GM12891 (cell line): ENCODE measurements at places on chromosomes 16 and 17.

GRCh38 chr17:58965221-58965620 lies 141.5 kb downstream of the TRIM37 start:
- DNase-seq = no peak

DNA sequence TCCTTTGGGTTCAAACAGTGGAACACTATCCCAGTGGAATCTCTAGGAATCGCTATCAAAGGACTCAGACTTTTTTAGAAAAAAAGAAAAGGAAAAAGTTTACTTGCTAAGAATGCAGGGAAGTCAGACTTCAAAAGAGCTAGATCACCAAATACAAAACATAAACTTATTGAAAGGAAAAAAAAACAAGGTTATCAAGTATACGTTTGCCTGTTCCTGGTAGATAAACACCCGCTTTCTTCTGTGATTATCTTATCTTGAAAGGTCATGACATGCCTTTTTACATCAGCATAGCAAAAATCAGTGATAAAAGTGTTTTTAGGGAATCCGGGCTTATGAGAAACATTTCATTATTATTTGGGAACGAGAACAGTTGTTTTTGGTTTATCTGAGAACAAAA lies 129.3 kb upstream of the TMEM97 start:
- DNase-seq = no peak

GRCh38 chr17:43714465-43715149 lies 44.0 kb downstream of the SOST start:
- no peak for DNase-seq

DNA sequence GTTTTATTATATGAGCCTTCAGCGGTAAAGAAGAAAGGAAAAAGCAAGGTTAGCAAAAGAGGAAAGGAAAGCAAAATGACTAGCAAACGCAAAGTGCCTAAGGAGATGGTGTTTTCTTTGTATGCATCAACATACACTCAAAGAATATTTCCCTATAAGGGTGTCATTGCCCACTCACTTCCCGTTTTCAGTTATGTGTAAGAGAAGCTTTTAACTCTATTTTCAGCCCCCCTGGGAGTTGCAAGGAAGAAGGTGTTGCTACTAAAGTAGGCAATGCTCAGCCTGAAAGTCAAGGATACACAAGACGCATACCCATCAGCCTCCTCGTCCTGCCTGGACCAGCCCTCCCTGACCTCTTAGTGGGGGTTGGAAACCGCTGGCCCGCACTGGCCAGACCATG lies 267.7 kb upstream of the ZFHX3 start:
- DNase-seq = peak; percentile 28

DNA sequence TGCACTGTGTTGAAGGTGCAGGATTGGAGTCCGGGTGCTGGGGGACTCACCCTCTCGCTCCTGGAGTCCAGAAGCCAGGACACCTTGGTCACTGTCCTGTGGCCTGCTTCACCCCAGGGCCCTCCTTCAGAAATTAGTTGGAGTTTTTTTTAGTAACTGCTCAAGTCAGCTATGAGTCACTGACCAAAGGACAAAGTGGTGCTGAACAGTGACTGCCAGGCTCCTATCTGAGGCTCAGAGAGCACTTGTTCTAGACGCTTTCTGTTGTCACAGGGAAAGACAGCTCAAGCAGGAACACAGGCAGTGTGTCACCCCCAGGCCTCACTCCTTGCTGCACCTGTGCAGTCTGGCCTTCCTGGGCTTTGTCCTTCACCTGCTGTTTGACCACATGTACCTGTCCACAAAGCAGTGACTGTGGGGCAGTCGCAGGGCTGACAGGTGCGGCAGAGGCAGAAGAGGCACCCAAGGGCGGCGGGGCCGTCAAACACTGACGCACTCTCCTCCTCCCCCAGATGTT lies 4.1 kb upstream of the FAAP100 start:
- no peak for DNase-seq

- peak; percentile 40 for DNase-seq
Measured at GRCh38 chr17:10149573-10150399, 48.6 kb downstream of the GAS7 start.

DNA sequence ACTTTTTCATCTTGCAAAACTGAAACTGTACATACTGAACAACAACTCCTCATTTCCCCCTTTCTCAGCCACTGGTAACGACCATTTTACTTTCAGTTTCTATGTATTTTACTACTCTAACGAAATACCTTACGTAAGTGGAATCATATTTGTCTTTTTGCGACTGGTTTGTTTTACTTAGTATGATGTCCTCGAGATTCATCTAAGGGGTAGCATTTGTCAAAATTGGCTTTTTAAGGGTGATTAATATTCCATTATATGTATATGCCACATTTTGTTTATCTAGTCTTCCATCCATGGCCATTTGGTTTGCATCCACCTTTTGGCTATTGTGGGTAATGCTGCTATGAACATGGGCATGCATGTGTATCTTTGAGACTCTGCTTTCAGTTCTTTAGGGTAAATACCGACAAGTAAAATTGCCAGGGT lies 10.4 kb downstream of the KPNB1 start:
- no peak for DNase-seq

GRCh38 chr17:80668375-80669148 lies 123.9 kb downstream of the RPTOR start:
- no peak for DNase-seq

DNA sequence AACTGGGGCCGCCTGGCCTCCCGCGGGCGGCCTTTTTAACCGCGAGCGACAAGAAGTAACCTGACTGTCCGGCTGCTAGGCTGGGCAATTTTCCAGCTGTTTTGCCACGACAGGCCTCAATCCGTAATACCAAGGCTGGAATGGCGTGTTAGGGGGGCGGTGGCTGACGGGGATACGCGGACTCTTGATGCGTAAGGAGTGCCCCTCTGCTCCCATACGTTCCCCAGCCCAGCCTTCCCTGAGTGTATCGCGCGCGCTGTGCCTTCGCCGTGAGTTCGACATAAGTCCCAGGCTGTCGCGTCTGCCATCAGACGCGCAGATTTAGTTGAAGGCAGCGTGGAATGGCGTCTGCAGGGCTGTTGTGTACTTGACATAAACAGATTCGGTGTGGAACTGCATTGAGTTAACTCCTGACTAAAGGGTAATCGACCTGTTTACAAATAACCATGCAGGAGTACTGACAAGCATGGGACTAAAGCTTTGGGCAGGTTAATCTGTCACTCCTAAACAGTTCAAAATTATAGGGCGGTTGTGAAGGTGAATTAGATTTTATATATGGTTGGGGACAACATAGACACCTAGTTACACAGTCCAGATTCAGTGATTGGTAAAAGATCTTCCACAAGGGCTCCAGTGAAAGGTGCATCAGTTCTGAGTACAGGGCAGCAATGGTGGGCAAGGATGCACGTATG lies 16.6 kb upstream of the ERN1 start:
- no peak for DNase-seq

DNA sequence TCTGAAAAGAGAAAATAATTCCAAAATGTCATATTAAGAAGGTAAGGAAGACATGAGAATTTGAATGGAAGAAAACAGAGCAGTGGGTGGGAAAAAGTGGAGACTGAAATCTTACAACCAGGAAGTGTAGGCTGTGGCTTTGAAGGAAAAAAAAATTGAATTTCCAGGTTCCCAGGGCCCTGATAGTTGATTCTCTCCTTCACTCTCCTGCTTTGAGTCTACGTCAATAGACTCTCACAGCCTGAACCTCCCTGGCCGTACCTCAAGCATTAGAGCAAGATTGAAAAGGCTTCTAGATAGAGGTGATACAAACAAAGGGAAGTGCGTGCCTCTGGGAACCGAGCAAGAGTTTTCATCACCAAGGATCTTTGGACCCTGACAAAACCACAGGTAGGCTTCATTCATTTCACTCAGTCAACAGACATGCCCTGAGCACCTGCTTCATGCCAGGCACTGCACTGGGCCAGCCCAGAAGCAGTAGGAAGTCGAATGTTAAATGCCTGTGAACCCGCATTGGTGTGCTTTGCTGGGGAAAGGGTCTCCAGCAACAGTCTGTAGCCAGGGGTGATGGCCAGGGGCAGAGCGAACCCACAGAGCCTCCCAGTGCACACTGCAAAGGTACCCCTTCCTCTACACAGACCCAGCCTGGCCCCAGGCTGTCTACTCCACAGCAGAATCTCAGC lies 163.9 kb downstream of the SLC39A11 start:
- no peak for DNase-seq

GRCh38 chr17:3964203-3965117 lies at the start of gene ATP2A3:
TSS of gene ATP2A3 (minus strand) at chr17:3964437. CDS start at chr17:3964291, 146 bp downstream.
- DNase-seq = peak; percentile 82

- no peak for DNase-seq
Measured at GRCh38 chr17:14212401-14212800, 24.3 kb downstream of the CDRT15 start.

GRCh38 chr17:43020789-43021740 lies 1.1 kb downstream of the VAT1 start:
- DNase-seq = no peak

DNA sequence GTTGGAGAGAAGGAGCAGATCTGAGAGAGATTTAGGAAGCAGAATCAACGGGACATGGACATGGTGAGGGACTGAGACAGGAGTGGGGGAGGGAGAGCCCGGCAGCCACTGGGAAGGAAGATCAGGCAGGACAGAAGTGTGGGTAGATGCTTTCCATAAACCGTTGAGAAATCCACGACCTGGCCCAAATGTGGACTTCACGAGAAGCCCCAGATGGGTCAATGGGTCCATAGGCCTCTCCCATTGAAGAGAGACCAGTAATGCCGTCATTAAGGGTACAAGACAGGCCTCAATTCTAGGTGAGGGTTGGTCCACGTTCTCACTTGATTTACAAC lies 530 bp upstream of the CCL22 start:
- no peak for DNase-seq

GRCh38 chr17:7440834-7441195 lies 1.5 kb downstream of the FGF11 start:
- no peak for DNase-seq

DNA sequence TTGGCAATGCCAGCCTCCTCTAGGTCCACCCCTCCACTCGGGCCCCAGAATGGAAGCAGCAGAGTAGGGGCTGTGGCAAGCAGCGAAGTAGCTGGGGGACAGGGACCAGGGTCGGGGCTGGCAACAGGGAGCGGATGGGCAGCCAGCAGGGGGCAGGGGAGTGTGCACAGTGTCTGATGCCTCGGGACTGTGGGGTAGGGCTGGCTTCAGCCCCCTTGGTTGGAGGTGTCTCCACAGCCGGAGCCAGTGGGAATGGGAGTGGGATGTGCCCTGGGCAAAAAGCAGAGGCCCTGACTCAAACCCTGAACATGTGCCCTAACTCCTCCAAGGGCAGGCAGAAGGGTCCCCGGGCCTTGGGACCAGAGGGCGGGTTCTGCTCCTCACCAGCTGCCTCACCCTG lies 18.5 kb upstream of the ARHGAP27 start:
- DNase-seq = no peak

DNA sequence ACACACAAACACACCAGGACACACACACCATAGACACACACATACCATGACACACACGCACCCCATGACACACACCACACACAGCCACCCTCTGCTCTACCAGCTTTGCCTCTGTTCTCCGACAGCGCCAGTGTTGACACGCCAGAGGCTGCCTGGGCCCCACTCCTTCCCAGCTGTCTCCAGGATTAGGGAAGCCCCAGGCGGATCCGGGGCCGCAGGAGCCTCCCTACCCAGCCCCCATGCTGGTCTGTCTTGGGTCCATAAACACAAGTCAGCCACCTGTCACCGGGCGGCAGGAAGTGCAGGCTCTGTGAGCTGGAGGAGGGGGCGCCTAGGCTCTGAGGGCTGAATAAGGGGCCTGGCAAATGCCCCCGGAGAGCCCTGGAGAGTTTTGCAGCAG lies 10.5 kb downstream of the TBC1D16 start:
- no peak for DNase-seq

- DNase-seq = no peak
Measured at GRCh38 chr16:57736419-57737351, 1.1 kb downstream of the KATNB1 start.

DNA sequence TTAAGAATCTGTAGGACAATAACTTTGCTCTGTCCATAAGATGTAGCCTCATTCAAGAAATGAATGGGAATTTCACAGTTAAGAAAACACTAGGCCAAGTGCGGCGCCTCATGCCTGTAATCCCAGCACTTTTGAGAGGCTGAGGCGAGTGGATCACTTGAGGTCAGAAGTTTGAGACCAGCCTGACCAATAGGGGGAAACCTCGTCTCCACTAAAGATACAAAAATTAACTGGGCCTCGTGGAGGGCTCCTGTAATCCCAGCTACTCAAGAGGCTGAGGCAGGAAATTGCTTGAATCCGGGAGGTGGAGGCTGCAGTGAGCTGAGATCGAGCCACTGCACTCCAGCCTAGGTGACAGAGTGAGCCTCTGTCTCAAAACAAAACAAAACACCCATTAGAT lies 19.9 kb upstream of the RSL1D1 start:
- DNase-seq = no peak

GRCh38 chr16:66599726-66600125 lies 4.8 kb upstream of the CMTM3 start:
- DNase-seq = no peak

GRCh38 chr17:75194879-75195278 lies 10.6 kb upstream of the NUP85 start:
- no peak for DNase-seq

GRCh38 chr16:49855280-49855821 lies 561 bp downstream of the ZNF423 start:
- DNase-seq = no peak

- no peak for DNase-seq
Measured at GRCh38 chr16:59698346-59699020, 964.4 kb upstream of the GOT2 start.

GRCh38 chr16:59645194-59645593 lies 911.1 kb upstream of the GOT2 start:
- DNase-seq = no peak

GRCh38 chr16:73189136-73189535 lies 141.2 kb upstream of the ZFHX3 start:
- DNase-seq = no peak

DNA sequence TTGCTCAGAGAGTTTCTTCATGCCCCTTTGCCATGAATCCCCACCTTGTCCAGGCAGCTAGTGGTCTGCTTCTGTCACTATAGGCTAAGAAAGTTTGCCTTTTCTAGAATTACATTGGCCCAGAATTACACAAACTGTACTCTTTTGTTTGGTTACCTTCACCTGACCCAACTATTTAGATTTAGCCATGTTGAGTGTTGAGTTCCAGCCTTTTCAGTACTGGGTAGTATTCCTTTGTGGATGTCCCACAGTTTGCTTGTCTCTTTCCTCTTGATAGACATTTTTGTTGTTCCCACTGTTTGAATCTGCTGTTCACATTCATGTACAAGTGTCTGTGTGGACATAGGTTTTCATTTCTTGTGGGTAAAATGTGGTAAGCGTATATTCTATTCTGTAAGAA lies 22.3 kb downstream of the USP10 start:
- no peak for DNase-seq

- no peak for DNase-seq
Measured at GRCh38 chr16:80932708-80933095, 74.0 kb downstream of the CMC2 start.

DNA sequence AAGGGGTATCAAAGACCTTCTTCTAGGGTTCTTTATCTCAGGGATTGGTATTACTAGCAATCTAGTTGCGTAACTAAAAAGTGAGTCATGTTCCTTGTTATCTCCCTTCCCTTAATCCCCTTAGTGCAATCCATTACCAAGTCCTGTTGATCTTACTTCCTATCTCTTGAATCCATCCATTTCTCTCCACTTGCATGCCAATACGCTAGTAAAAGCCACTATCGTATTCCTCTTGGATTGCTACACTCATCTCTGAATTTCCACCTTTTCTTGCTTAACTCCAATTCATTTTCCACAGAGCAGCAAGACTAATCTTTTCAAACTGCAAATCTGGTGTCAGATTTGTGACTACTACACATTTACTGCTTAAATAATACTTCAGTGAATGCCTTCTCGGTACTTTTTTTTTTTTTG lies 1.8 kb upstream of the ADAT1 start:
- no peak for DNase-seq
